HepG2 (cell line): ENCODE measurements at places on chromosomes 3 and 15. TPM values are rescaled to one million over a fixed set of nuclear protein-coding genes. Genes with fewer than 3 reads are reported as not detected.

Gene PAK6
- 0.07 TPM in 1 of 2 replicates, not detected in the other for total RNA-seq

GRCh38 chr3:169083163-169083562, 580.3 kb downstream of the MECOM start:
- H3K4me3 ChIP-seq: no peak overlapping the region
- H3K36me3 ChIP-seq: no peaks in the 10 kb centered on the region
- no peak for DNase-seq
- H3K27ac ChIP-seq: no peak overlapping the region
- no peaks in the 10 kb centered on the region for H3K27me3 ChIP-seq

Gene CKMT1B
- total RNA-seq: 0.58 and 0.73 TPM in 2 replicates

- no peak overlapping the region for H3K4me3 ChIP-seq
- no peak overlapping the region for H3K27ac ChIP-seq
- no peaks in the 10 kb centered on the region for H3K4me1 ChIP-seq
- DNase-seq: no peak
- no peaks in the 10 kb centered on the region for H3K36me3 ChIP-seq
Measured at GRCh38 chr3:10329495-10330015, 8.6 kb upstream of the SEC13 start.
